ENCODE measurements at places on chromosomes 6 and 20.

DNA sequence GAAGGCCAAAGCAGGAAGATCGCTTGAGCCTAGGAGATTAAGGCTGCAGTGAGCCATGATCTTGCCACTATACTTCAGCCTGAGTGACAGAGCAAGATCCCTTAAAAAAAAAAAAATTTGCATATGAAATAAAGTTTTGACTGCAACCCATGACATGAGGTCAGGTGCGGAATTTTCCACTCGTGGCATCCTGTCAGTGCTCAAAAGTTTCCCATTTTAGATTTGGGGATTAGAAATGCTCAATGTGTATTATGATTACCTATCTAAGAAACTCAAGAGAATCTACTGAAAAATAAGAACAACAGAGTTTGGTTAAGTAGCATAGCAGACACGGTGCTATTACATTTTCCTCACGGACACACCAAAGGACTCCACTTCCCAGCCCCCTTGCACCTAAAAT lies 11.7 kb downstream of the SLC23A2 start:
- DNase-seq: no peak

GRCh38 chr6:144059139-144059538 lies 36.2 kb downstream of the SF3B5 start:
- DNase-seq: no peak

DNA sequence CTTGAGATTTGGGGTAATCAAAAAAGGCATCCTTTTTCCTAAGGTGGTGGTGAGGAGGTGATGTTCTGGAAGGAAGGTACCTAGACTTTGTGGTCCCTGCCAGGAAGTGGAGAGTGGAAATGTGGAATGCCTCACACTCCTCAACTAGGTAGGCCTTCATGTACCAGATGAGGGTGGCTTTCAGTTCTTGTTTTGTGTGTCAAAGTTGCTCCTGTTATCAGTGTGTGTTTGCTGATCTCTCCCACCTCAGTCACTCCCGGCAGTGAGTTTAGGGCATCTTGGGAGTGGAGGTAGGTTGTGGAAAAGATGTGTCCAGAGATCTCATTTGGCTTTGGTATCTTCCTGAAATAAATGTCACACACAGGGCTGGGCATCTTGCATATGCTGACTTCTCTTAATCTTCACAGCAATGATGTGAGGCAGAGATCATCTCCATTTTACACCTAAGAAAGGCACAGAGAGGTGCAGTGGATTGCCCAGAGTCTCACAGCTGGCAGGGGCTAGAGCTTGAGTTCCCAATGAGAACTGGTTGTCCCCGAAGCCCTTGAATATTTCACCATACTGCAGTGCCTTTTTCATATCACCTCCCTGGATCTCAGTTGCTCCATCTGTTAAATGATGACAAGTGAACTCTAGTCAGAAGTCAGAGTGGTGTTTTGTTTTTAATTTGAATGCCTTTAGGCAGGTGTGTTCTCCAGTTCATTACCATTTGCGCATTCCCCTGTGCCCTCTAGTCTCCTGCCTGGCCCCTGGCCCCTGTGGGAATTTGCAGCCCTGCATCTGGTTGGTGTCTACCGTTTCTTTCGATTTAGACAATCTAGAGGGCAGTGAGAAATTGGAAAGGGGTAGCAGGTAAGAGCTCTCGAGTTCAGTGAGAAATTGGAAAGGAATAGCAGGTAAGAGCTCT lies 2.9 kb downstream of the PKIG start:
- DNase-seq: no peak

DNA sequence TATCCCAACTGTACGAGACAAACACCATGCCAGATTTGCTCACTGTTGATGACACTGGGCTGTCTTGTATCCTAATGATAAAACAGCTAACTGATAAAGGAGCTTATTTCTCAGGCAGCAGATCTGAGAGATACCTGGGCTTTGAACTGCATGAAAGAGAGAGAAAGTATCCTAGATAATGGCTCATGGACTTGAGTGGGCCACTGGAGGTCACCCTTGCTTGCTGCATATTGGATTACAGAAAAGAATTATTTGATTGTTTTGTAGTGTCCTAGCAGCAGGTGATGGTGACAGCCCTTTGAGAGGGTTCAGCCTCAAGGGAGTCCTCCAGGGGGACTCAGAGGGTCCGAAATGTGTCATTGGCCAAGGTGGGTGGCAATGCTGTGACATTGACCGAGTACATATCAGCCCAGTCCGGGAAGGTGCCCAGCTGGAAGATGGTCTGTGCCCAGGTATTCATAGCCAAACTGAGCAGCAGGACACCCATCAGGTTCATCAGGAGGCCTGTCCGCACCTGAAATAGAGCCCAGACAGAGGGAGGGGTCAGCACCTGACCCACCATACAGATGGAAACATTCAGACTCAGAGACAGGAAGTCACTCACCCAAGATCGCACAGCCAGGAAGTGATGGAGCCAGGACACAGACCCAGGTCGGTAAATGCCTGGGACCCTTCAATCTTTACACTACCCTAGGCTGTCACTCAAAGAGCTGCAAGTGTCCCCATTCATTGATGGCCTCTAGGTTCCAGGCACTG lies 9.4 kb upstream of the OCSTAMP start:
- DNase-seq: no peak

DNA sequence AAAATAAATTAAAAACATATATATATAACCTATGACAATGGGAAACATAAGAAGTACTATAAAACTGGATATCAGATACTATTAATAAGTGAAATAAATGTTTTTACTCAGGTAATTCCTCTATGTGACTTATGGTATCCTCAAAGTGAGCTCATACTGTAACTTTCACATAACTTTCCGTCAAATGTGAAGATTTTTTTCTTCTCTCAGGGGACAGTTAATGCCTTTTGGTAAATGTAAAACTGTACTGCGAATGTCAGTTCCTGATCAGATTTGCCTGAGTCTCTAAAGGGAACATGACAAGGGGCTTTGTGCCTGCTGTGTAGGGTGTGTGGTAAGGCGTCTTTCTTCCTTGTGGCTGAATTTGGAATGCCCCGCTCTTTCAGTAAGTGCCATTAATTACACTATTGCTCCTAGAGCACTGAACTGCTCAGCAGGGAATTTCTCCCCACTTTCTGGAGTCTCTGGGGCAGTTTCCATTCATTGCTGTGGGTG lies 271.8 kb downstream of the PRL start:
- DNase-seq: no peak

GRCh38 chr20:16395366-16395765 lies 177.9 kb downstream of the KIF16B start:
- no peak for DNase-seq

- DNase-seq: no peak
Measured at GRCh38 chr20:54668271-54669039, 193.1 kb downstream of the DOK5 start.

GRCh38 chr6:45822873-45823272 lies 192.8 kb downstream of the CLIC5 start:
- DNase-seq: no peak

GRCh38 chr6:11584244-11584643 lies 46.7 kb downstream of the TMEM170B start:
- DNase-seq: no peak

DNA sequence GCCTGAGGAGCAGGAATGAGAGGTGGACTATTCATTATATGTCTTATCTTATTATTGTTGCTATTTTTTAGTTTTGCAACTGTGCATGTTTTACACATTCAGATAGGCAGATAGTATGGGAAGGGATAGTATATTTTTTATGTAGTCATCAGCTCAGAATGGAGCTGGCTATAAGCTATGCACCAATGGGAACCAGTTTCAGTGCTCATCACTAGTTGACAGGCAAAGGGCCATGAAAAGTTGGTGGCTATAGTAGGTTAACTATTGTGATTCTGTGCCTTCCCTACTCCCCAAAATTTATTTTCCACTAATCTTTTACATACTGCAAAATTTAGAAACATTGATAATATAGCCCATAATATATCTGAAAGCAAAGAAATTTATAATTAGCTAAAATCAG lies 5.3 kb upstream of the UBD start:
- no peak for DNase-seq

DNA sequence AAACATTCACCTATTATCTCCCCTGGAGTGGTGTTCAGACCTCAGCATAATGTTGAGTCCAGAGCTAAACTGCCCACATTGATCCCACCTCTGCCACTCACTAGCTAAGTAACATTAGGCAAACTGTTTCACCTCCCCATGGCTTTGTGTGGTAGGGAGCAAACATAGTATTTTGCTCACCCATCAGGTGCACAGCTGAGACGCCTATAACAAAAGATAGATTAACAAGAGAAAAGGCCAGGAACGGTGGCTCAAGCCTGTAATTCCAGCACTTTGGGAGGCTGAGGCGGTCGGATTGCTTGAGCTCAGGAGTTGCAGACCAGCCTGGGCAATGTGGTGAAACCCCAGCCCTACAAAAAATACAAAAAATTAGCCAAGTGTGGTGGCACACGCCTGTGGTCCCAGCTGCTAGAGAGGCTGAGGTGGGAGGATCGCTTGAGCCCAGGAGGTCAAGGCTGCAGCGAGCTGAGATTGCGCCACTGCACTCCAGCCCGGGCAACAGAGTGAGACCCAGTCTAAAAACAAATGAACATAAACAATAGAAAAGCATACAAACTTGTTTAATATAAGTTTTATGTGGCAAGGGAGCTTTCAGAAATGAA lies 91.6 kb downstream of the MAP3K7 start:
- DNase-seq: no peak

DNA sequence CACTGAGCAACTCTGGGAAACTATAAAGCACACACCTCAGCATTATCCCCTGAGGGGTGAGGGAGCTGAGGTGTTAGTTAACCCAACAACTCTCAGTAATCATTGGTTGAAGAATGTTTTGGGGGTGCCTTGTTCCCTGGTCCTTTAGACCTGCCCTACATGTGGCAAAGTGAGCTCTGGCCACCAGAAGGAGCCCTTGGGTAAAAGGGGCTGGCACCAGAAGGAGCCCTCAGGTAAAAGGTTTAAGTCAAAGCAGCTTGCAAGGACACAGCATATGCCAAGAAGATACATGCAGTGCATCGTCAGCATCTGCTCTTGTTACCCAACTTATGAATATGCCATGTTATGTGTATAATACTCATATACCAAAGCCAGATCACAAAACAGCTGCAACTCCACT lies 1081.7 kb downstream of the KIF16B start:
- DNase-seq: no peak

GRCh38 chr6:122753000-122753687 lies 26.4 kb upstream of the FABP7 start:
- DNase-seq: no peak

DNA sequence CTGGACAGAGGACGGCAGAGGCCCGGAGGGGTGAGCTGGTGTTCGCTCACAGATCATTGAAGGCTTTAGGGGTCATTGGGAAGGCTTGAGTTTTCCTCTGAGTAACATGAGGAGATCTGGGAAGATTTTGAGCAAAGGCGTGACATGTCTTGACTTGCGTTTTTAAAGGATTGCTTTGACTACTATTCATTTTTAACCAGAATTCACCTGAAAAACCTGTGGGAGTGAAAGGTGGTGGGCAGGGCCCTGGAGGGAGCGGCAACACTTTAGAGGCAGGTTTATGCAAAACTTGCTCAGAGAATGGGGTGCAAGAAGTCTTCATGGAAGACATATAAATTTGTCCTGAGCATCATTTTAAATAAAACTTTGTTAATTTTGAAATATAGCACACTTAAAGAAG lies 72.2 kb upstream of the EEF1E1 start:
- DNase-seq: no peak

- no peak for DNase-seq
Measured at GRCh38 chr6:102038964-102039363, 645.5 kb downstream of the GRIK2 start.

DNA sequence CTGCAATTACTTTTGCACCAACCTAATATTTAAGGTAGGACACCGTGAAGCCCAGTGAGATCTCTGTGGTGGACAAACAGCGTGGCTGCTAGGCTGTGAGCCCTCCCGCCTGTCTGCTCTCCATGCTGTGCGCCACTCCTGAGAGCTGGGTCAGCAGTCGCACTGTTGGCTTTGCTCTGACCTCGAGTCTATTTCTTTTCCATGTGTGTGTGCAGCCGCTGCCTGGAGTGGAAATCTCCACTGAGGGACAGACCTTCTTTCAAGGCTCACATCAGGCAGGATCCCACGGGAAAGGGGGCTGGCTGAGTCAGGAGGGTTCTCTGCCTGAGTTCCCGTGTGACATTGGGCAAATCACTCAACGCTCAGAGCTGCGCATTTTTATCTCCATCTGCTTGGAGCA lies 27.1 kb downstream of the RIPOR3 start:
- DNase-seq: no peak

- DNase-seq: no peak
Measured at GRCh38 chr6:16633465-16633864, 127.8 kb downstream of the ATXN1 start.

- no peak for DNase-seq
Measured at GRCh38 chr20:25514747-25515340, 70.5 kb downstream of the NINL start.

DNA sequence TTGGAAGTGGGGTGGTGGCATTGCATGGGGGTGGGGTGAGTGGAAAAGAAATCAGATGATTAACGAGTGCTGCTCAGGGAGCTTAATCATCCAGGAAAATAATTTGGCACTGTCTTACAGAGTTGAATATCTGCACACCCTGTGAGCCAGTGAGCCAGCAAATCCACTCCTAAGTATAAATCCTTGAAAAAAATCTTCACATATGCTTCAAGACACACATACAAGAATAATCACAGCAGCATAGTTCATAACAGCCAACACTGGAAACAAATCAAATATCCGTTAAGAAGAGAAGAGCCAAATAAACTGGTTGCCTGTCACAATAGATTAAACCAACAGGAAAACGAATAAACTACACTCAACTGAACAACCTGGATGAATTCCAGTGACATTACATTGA lies 62.8 kb downstream of the SAMD3 start:
- DNase-seq: no peak

- DNase-seq: no peak
Measured at GRCh38 chr6:75202676-75203131, 3.1 kb downstream of the COL12A1 start.

GRCh38 chr6:12717356-12717755 lies 789 bp downstream of the PHACTR1 start:
- DNase-seq: no peak

- no peak for DNase-seq
Measured at GRCh38 chr20:37302981-37303380, 13.5 kb downstream of the MANBAL start.

DNA sequence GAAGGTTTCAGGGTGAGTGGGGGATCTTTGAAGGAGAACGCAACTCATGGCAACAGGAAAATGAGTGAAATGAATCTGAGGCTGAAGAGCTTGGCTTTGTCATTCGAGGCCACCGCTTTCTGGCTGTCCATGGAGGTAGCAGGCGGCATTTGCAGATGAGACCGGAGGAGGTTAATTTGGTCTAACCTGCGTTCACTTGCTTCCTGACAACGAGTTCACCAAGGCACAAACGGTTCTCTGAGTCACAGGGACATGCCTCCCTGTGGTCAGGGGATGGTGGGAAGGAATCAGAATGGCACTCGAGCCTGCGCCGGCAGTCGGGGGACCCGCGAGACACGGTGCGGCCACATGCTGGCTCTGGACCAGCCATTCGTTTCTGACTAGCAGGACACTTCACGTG lies 75.0 kb downstream of the IRF4 start:
- DNase-seq: no peak
